NCI-H1048 (cell line): ENCODE measurements at places on chromosomes 6 and 20.
A peak's percentile ranks its signal among the peaks of the same experiment; 100 is the strongest.

DNA sequence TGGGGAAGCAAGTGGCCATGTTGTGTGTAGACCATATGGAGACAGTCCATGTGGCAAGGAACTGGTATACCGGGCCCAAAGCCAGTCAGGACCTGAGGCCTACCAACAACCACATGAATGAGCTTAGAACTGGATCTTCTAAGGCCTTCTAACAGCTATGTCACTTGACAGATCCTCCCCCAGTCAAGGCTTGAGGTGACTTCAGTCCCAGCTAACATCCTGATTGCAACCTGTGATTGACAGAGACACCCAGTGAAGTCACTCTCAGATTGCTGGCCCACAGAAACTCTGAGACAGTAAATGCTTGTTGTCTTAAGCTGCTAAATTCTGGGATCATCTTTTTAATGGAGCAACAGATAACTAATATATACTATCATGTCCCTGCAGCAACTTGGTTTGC, 32.9 kb downstream of the AHI1 start:
- DNase-seq, result no peak

DNA sequence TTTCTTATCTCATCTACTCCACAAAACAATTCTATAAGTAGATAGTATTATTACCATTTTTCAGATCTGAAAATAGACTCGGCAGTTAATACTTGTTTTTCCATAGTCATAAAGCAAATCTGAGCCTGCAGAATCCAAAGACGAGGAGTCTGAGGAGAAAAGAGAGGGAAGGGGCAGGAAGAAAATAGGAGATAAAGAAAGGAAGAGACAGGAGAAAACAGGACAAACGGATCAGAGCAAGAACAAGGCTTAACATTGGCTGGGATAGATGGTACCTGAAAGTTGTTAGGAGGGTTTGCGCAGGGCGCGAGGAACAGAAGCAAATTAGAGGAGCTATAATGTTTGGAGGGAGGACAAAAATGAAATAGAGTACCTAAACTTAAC, 639 bp upstream of the PPIL1 start:
- no peak for DNase-seq

DNA sequence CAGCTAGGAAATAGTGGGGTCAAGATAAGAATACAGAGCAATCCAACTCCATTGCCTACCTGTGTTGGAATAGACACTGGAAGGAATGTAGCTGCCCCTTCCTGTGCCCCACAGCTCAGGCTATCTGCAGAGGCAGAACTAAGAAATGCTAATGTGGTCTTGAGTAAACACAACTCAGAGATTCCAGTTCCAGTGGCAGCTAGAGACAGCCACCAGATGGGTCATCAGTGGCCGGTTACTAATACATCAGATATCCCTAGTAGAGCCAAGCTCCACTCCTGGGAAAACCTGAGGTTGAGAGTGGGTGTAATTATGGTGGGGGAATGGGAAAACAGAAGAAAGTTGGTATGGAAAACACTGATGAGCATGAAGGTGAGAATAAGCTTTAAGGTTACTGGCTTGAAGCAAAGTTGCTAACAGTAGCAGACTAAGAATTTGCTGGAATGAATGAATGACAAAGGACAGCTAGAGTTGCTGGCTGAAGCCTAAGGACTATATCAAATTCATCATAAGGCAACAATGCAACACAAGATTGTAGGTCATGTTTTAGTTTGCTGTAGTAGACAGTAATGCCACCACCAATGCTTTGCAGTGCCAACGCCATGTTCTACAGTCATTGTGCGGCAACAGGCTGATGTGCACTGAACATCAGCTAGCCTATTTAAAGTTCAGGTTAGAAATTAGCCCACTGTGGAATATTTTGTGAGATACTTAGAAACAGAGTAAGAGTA, 28.3 kb upstream of the FAM83C start:
- DNase-seq, result no peak

GRCh38 chr20:2102585-2103460, 1.2 kb downstream of the STK35 start:
- peak; percentile 75 for DNase-seq

- no peak for DNase-seq
Observed at GRCh38 chr20:42678895-42679294, 510.8 kb downstream of the PTPRT start.

DNA sequence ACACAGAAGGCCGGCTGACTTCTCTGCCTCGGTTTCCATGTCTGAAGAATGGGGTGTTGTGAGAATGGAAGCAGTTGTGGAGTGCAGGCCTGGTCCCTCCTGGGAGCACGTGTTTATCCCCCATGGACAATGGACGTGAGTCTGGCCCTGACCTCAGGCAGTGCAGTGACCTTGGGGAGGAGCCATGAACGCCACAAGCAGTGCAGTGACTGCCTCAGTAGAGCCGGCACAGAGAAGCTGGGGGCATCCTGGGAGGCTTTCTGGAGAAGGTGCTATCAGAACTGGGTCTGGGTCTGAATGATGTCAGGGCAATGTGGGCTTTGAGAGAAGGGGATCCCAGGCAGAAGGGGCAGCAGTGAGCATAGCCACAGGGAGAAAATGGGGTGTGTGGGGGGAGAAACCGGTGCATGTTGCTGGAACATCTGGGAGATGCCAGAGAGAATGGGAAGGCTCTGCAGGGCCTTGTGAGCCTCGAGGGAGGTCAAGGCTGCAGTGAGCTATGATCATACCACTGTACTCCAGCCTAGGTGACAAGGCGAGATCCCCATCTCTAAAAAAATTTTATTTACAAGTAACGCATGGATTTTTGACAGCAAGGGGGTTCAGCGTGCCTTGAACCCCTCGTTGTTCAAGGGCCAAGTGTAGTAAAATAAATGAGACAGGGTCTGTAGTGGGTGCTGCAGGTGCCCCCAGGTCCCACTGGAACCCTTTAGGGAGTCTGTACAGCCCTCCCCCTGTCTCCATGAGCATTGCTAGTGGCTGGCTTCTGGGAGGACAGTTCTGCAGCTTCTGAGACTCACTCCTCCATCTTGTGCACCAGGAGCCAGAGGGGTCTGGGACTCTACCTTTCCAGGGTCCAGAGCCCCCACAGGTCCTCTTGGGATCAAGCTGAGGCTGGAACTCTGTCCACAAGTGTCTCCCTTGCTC, 27.0 kb upstream of the ZBP1 start:
- no peak for DNase-seq

DNA sequence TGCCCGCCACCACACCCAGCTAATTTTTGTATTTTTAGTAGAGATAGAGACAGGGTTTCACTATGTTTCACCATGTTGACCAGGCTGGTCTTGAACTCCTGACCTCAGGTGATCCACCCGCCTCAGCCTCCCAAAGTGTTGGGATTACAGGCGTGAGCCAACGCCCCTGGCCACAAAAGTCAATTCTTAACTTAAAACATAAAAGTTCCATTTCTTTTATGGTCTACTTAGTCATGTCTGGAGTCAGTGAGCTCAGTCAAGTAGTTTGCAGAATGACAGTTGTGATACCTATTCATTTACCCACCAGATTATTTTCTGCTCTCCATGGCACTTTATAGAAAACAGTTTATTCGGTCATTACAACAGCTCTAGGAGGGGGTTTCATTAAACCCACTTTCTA, 103.1 kb upstream of the ESR1 start:
- DNase-seq, result no peak

DNA sequence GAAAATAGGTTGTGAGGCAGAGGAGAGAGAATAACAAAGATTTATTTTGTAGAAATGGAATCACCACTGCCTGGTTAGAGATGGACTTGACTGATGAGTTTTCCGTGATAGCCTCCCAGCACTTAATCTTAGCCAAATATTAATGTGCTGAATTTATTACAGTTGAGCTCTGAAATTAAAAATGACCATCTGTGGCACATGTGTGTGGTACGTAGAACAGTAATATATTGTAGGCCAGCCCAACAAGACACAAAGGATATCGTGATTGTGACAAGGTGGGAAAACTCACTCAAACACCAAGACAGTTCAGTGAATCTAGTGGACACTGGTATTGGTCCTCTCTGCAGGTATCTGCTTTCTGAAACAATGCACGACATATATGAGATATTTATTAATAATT, 119.4 kb downstream of the HAO1 start:
- DNase-seq, result no peak

DNA sequence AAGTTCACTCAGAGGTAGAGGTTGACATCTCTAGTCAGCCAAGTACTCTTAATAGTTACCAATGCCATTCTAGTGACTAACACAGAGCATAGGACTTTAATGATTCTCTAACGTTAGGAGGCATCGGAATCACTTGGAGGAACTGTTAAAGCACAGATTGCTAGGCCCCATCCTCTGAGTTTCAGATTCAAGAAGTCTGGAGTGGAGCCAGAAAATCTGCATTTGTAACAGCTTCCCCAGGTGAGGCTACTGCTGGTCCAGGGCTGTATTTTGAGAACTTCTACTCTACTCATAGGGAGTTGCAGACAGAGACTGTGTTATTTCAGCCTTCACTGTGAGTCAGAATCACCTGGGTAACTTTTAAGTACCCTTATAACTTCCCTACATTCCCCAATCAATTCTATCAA, 5.7 kb downstream of the LMBRD1 start:
- no peak for DNase-seq

DNA sequence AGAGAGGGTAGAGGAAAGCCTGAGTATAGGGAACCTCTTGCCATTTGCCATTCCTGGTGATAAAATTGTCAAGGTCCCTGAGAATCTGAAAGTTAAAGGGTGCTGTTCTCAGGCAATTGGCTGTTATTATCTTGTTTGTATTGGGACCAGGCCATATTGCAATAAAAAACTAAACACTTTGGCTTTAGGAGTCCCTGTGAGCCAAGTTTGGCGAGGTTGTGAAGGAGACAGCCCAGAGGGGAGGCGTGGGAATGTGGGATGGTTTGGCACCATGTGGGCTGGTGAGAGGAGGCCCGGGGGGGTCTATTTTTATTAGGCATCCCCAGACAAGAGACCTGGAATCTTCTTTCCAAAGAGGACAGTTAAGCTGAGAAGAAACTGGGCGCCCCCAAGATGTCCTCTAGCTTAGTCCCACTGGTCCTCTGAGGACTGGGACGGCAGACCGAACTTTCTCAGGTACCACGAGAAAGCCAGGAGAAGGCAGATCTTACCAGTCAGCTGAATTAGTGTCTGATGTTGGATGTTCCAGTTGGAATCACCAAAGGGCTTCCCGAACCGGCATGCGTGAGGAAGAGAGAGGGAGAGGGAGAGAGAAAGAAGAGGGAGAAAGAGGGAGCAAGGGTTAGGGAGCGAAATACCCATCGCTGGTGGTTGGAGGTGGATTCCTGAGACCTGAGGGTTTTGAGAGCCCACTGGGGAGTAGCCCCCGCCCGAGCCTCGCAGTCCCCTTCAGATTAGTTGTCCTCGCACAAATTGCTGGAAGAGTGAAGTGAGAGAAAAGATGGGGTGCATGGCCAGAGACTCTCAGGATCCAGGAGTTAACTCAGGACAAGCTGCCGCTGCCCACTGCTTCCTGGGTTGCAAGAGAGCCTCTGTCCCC, 24.4 kb downstream of the DYNLT1 start:
- DNase-seq, result no peak

DNA sequence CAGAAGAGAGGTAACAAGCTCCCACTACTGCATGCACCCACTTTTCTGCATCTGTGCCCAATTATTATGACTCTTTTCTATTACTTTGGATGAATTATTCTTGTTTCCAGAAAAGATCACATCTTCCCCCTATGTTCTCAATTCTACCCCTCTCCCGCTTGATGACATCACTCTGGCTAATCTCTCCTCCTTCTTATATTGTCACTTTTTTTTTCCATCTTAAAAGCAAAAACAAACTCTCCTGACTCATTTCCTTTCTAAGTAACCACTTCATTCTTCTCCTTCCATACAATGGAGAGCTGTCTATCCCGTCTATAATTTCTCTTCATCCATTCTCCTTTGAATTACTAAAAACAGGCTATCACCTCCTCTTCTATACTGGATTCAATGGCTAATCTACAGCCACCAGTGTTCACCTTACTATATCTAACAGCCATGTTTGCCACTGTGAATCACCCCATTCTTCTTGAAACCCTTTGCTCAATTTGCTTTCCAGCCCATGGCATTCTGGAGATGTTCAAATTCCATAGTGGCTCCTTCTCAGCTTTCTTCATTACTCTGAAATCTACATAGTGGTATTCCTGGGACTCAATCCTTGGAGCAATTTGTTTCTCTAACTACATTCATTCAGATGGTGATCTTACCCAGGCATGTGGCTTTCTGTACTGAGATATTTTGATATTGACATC, 378.4 kb downstream of the ARHGAP18 start:
- no peak for DNase-seq

DNA sequence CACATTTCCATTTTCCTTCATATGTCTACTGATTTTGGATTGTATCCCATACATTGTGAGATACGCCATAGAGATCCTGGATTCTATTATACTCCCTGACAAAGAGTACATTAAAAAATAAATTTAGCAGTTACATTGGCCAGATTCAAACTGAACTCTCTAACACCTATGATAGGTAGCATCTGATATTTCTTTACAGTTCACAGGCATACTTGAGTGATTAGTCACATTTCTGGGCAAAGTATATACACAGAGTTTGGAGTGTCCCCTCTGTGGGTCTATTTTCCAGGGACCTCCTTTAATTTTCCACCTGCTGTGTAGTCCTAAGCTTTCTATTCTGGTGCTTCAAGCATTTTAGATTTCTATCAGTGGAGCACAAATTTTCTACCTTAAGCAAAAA, 96.4 kb downstream of the TBC1D32 start:
- DNase-seq, result no peak

- DNase-seq, result no peak
Observed at GRCh38 chr6:2970034-2970685, 1.2 kb downstream of the SERPINB6 start.

DNA sequence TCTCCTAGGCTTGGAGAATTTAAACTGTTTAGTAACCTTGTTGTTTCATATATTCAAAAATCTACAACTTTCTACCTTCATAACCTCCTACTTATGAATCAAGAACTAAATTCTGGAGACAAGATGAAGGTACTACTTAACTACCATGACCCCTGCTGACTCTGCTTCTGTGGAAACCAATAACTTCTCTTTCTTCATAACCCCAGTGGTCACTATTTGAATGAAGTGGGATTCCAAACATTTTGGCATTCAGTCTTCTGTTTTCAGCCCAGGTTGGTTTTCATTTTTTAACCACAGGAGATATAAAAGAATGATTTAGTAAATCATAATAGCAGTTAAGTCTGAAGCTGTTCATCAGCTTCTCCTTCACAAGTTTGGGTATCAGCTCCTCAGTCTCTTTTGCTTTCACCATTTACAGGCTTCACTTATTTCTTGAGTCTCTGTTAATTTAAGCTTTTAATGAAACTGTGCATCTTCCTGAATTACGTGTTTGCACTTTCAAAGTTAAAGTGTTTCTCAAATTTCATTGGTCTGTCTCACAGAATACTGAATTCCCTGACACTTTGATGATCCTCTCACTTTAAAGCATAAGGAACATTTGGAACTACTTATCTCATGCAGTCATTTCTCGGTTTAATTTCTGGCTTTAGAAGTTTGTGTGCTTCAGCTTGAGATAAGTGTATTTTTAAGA, 9.5 kb downstream of the SENP6 start:
- no peak for DNase-seq
